Adipocyte (in vitro differentiated cells): ENCODE measurements at places on chromosomes 2 and 18.

DNA sequence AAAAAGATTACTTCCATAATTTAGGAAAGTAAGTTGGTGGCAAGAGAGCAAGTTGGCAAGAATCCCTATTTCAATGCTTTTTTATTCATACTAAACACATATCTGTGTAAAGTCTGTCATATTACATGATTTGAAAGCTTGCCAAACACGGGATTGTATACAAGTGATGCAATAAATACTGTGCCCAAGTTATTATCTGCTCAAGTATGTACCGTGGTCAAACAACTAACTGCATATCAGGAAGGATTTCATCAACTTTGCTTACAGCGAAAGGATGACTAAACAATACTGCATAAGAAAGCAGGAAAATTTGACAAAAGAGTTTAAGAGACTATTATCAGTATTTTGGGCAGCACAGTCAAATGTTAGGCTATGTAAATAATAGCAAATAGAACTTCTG lies 69.6 kb upstream of the SCN1A start:
- no peak for DNase-seq

GRCh38 chr2:228545041-228545747 lies 363.7 kb upstream of the SPHKAP start:
- DNase-seq: peak; percentile 61

- no peak for DNase-seq
Measured at GRCh38 chr18:35158728-35159450, 81.9 kb upstream of the ZNF397 start.

DNA sequence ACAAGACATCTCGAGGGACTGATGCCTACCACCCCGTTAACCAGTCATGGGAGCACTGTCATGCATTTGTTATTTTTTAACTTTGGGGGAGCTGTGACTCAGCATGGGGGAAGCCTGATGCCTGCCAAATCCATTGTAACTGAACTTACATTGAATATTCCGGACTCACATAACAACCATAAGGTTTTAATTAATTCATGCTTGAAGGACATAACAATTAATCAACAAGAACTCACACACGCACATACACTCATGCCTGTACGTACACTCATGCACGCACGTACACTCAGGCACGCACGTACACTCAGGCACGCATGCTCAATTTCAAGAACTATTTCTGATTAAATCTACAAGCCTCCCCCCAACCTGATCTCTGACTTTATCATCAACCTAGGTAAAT lies 1639.1 kb downstream of the SUCLG1 start:
- DNase-seq: no peak

DNA sequence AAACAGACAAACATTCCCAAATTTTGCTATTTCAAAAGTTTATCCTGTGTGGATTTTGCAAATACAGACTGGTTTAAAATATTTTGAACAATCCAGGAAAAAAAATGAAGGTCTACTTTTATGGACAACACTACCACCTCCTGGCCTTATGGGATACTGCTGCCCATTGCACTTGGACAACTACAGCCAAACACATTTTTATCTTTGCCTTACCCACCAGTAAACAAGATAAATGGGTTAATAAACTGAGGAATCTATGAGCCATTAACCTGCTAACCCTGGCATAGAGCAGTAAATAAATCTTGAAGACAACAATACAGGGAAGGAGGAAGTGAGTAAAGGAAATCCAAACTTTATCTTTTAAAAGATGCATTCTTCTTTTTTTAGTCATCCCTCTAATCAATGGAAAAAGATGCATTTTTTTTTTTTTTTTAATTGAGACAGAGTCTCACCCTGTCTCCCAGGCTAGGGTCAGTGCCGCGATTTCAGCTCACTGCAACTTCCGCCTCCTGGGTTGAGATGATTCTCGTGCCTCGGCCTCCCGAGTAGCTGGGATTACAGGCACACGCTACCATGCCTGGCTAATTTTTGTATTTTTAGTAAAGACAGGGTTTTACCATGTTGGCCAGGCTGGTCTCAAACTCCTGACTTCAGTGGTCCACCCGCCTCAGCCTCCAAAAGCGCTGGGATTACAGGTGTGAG lies 2.1 kb upstream of the SPIRE1 start:
- DNase-seq: peak; percentile 88

GRCh38 chr18:48861181-48861708 lies 89.5 kb downstream of the SMAD7 start:
- no peak for DNase-seq

DNA sequence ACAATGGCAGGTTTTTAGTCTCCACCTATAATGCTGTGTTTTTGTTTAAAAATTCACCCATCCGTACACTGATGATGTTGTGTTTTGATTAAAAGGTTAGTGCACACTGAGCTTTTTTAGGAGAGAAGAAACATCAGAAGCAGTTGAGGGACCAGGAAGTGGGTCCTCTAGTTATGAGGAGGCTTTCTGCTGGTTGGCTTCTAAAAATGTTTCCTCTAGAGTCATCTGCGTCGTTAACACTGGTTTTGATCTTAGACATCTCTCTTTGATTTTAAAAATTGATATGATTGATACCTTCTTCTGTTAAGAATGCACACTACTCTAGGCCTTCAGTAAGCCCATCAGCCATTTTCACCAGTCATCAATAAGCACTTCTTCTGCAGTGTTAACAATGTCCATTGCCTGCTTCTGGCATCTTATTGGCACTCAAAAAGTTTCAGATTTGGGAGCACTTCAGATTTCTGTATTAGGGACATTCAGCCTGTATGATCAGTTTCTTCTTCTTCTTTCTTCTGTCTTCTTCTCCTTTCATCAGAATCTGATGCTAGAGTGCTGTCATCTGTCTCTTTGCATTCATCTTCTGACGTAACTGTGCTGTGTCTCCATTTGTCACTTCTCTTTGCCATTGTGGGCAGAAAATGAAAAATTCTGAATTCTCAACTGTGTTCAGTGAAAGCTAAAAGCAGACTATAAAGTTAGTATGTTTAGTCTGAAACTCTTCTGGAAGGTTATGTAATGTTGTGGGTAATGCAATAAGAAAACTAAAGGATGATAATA lies 56.3 kb downstream of the PHLPP1 start:
- no peak for DNase-seq

DNA sequence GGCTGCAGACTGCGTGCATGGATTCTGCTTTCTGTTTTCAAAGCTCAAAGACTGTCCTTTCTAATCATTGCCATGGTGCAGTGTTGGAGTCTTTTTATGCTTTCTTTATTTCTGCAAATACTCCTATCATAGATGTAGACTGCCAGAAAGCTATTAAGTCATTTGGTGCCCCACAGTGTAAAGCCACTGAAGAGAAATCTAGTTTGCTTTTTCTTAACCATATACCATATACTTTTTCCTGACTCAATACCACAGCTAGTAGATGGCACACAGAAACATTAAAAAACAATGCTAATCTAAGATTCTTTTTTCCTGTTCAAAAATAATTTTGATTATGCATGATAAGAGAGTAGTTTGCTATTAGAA lies 109.9 kb upstream of the RAB27B start:
- DNase-seq: no peak

DNA sequence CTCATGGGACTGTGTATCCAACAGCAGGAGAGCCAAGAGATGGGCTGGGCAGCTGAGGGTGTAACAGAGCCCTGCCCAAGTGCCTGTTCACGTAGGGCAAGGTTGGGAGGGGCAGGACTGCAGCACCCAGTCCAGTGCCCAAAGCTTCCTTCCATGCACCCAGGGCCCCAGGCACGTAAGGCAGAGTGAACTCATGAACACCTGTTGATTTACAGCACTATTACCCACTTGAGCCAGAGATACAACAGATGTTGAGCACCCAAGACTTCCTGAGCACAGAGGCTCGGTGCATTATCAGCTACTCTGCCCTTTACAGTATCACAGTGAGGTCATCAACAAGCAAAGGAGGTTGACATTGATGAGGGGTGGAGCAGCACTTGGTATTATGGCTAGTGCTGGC lies 50.2 kb upstream of the FHL2 start:
- no peak for DNase-seq

DNA sequence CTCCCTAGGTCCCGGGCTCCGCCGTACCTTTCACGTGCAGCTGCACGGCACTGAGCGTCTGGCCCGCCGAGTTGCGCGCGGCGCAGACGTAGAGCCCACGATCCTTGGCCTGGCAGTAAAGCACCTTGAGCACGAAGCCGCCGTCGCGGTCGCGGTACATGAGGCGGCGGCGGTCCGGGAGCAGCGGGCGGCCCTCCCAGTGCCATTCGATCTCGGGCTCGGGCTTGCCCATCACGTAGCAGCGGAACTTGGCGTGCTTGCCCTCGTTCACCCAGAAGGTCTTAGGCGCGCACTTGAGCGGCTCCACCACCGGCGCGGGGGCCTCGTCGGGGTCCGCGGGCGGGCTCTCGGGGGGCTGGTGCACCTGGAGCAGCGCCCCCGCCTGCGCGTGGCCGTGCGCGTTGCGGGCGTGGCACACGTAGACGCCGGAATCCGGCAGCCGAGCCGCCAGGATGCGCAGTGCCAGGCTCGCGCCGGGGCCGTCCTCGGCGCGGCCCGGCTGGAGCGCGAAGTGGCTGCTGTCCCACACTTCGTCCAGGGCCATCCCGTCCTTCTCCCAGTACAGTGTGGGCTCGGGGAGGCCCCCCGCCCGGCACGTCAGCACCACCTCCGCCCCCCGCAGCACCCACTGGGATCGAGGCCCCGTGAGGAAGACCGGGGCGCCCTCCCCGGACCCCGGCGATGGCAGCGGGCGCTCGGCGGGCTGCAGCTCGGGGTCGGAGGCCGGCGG lies 980 bp downstream of the OBSL1 start:
- peak; percentile 70 for DNase-seq

DNA sequence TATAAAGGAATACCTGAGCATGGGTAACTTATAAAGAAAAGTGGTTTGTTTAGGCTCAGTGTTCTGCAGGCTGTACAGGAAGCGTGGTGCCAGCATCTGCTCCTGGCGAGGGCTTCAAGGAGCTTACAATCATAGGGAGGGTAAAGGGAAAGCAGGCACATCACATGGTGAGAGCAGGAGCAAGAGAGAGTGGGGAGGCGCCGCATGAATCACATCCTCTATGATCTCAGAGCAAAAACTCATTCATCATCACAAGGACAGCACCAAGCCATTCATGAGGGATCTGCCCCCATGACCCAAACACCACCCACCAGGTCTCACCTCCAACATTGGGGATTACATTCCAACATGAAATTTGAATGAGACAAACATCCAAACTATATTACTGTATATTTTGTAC lies 32.5 kb downstream of the R3HDM1 start:
- DNase-seq: no peak

DNA sequence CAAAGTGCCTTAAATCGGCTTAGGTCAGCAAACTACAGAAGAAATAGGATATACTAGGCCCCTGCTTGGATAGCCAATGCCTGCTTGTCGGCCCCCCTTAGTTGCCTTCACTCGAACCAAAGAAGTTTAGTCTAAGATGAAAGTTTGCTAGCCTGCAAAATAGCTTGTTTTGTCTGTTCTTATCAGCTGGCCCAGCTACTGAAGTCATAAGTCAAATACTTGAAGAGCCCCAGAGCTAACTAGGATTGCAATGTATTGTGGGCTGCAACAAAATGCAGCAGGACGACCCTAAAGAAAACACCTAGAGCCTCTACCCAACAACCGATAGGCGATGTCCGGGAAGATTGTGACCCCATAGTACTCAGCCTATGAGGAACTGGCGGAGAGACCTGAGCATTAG lies 183.5 kb upstream of the HS6ST1 start:
- no peak for DNase-seq

DNA sequence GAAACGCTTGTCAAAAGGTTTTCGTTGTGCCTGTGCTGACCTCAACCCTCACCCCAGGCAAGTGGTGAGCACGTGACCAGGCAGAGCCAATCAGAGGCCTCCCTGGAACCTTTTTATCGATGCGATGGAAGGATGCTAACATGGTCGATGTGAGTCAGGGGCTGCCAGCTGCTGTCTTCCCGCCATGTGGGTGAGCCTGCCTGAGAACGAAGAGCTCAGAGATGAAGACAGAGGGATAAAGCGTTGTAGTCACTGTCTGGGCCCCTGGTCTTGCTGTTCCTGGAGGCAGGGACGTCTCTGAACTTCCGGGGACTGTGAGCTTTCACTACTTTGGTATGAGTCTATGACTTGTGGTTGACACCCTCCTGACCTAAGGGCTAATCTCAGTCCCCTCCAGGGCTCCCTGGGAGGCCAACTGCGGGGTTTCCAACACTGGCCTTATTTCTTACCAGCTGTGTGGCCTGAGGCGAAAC lies 18.6 kb downstream of the DNMT3A start:
- peak; percentile 4 for DNase-seq

DNA sequence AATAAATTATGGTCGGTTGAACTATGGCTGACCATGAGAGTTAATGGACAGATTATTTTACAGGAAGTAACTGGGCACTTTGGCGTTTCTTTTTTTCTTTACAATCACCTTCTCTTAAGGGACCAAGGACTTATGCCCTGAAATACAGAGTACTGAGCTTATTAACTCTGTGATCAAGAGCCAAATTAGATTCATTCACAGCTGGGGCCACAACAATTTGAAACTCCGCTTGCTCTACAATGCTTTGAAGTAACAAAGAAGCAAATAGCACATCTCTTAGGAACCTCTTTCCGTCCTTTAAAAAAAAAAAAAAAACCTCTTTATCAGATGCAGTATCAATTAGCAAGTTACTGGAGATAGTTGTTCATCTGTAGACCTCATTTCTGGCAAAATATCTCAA lies 112.0 kb downstream of the LYPD6 start:
- DNase-seq: no peak

DNA sequence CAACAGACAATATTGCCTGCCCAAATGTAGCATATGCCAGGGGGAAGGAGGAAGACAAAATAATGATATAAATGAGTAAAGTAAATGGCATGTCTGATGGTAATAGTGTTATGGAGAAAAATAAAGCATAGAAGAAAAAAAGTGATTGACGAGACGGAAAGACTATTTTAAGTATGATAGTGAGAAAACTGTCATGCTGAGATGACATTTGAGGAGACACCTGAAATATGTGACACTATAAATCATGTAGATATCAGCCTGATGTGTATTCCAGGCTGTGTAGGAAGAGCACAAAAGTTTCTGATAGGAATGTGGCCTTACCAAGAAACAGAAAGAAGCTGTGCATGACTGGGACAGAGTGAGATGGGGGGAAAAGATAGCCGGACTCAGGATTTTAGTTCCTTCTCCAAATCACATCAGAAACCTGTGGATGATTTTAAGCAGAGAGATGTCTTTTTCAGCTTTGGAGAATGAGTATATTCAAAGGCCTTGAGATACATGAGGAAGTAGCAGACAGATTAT lies 387.3 kb upstream of the SYT4 start:
- DNase-seq: peak; percentile 42

DNA sequence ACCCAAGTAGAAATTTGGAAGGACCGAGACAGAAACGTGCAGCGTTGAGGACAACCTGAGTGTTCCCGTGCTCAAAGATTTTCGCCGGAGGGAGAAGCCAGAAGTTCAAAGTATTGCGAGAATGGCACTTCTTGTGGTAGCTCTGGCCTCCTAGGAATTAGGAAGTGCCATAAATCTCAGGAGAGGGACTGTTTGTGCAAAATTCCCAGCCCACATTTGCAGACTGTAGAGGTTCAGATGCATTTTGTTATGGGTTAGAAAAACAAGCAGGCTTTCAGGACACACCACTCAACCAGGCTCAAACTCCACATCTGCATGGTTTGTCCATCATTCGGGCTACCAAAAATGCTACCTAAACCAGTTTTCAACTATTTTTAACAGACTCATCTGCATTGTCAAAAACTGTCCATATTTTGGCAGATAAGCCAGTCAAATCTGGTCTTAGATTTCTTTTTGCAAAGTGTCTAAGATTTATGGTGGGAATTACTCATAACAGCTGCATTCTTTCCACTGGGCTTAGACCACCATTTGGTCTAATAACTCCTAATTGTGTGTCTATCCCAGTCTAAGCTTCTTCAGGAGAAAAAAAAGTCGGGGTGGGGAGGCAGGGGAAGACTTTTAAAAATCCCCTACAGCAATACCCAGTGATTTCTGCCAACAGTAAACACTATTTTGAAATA lies 422.9 kb downstream of the ARHGAP15 start:
- DNase-seq: no peak

- DNase-seq: peak; percentile 11
Measured at GRCh38 chr2:42566837-42567321, 1.6 kb upstream of the MTA3 start.
